ENCODE measurements at places on chromosomes 1 and 21.

DNA sequence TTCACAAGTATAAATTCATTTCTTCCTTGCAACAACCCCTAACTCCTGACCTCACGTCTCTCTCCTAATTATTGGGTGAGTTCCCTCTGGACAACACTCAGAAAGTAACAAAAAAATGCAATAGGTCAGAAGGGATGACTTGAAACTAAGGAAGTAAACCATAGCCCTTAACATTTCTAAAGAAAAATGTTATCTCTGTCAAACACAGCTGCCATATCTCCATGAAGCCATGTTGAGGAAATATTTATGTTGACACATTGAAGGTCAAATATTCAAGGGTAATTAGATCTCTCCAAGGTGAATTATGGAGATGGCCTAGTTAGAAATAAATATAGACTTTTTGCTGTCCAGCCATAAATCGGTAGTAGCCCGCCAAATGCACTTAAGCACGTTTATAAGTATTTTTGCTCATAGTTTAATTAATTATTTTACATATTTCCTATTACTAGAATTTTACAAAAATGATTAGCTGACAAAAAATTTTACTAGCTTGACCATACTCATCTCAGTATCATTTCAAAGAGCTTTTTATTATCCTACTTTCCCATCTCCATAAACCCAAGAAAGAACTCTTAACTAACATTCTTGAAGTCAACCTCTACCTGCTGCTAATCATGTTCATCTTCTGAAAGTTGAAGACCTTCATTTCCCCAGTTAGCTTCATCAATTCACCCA lies 160.1 kb upstream of the PKN2 start:
- DNase-seq, result no peak

DNA sequence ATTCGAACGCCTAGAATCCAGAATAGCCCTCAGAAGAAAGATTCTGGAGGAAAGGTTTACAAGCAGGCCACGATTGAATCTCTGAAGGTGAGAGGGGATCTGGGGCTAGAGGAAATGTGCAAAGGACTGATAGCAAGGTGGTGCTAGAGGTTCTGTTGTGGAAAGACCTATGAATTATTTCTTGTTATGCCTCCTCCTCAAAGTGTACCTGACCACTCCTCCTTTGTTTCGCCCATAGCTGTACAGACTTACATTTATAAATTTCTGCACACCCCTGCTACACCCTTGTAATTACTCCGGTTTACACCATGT lies 986 bp downstream of the TCEANC2 start:
- DNase-seq, result no peak

- DNase-seq, result no peak
Measured at GRCh38 chr1:16289959-16290358, 53.0 kb upstream of the CPLANE2 start.

GRCh38 chr1:67991546-67991945 lies 58.9 kb downstream of the DIRAS3 start:
- DNase-seq, result no peak
